ENCODE measurements at places on chromosomes 5 and 9.

DNA sequence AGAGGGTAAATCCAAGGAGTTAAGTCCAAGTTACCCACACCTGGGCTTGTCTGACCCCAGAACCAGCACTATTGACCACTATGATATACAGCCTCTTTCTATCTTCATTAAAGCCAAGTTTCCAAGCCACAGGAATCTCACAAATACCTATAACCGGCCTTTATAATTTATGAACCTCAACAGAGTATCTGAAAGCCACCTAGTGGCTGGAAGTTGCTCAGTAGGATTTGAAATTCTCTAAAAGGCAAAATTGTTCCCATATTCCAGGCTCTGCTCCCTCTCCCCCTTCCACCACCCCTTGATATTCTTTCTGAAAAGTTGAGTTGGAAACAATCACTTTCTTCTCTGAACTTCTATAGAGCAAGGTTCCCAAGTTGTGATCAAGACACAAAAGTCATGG is 106.4 kb upstream of the GPR151 start:
- no peak for DNase-seq

DNA sequence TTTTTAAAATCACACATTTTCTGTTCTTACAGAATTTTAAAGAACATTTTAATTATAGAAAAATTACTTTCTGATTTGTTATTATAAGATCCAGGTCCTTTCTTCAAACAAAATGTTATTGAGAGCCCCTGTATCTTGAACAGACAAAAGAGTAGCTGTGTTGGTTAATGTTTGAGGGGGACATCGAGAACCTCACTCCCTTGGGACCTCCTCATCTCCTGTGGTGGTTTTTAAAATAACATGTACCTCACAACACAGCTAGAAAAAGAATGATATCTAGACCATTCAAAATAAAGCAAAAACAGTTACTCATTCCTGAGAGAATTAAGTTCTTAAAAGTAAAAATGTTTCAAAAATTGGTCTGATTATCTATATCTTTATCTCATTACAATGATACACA is 54.7 kb downstream of the VCAN start:
- DNase-seq, result no peak

DNA sequence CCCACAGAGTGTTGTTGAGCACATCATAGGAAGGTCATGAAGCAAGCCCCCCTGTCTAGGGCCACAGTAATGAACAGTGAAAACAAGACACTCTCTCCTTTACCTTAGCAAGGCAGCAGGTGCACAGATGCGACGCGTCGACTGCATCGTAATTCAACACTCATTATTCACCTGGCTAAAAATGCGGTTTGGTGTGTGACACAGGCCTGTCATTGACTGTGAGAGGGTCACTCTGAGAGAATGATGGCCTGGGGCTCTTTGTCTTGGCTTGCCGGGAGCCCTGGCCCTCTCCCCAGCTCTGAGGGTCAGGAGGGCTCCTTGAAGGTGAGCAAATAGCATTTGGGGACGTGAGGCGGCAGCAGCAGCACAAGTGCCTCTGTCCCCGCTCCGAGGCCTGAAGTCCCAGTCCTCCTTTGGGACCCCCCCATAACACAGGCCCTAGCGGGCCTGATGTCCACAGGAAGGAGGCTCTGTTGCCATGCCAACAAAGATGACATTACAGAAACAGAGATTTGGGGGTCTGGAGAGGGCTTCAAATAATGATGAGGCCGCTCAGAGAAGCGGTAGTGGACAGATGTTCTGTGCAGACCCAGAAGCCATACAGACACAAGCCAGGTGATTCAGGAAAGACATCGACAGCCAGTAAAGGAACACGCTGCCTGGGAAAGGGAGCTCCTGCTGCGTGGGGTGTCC is 46.7 kb downstream of the SHB start:
- DNase-seq, result no peak

DNA sequence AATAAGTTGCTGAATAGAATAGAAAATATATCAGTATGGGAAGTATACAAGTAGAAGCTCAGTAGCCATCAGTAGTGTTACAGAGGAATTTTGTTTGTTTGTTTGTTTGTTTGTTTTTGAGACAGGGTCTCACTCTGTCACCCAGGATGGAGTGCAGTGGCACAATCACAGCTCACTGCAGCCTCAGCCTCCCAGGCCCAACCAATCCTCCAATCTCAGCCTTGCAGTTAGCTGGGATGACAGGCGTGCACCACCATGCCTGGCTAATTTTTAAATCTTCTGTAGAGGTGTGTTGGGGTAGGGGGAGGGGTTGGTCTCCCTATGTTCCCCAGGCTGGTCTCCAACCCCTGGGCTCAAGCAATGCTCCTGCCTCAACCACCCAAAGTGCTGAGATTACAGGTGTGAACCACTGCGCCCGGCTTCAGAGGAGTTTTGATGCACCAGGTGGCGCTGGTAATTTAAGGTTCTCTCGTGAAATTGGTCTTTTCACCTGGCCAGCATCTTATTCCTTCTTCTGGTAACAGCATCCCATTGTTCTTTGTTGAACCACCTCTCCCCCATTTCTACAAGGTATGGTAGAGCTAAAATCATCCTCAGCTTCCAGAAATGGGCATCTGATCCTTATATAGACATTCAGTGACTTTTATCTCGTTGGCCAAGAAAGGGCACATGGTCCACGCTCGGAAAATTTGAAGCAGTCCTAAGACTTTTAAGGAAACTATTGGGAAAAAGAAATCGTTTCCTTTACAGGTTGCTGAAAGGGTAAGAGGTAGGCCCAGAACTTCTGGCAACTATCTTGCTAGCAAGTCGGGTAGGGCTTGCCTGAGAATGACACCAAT is 157.1 kb downstream of the ARRDC3 start:
- peak; percentile 15 for DNase-seq

- DNase-seq, result no peak
Measured at GRCh38 chr5:13731121-13731628, 213.3 kb downstream of the DNAH5 start.

- no peak for DNase-seq
Measured at GRCh38 chr5:112823656-112824055, 37.4 kb upstream of the SRP19 start.

- no peak for DNase-seq
Measured at GRCh38 chr5:53469946-53470687, 10.3 kb upstream of the FST start.

GRCh38 chr9:20513126-20513913 is 109.0 kb downstream of the MLLT3 start:
- no peak for DNase-seq

- DNase-seq, result no peak
Measured at GRCh38 chr9:14538526-14538925, 154.7 kb downstream of the ZDHHC21 start.

GRCh38 chr9:23746317-23746716 is 79.7 kb downstream of the ELAVL2 start:
- no peak for DNase-seq

- DNase-seq, result no peak
Measured at GRCh38 chr9:98609646-98610045, 99.1 kb downstream of the GABBR2 start.

GRCh38 chr5:159262472-159262858 is 625 bp upstream of the UBLCP1 start:
- no peak for DNase-seq

DNA sequence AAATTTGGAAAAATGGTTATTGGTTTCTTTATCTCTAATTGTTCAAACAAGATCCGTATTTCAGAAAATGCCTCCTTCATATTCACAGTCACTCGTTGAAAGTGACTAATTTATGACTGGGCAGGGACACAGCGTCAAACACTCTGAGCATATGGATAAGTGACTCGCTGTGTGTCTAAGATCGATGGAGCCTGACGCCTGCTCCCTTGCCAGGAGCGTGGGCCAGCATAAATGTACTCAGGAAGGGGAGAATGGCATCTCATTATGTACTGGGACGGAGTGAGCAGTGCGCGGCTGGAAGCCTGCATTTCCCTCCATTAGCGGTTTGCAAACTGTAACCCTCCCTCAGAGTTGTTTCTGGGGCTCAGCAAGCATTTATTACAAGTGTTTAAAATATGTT is 79.8 kb upstream of the CAST start:
- peak; percentile 38 for DNase-seq

- no peak for DNase-seq
Measured at GRCh38 chr5:31192442-31192841, 1.0 kb upstream of the CDH6 start.

DNA sequence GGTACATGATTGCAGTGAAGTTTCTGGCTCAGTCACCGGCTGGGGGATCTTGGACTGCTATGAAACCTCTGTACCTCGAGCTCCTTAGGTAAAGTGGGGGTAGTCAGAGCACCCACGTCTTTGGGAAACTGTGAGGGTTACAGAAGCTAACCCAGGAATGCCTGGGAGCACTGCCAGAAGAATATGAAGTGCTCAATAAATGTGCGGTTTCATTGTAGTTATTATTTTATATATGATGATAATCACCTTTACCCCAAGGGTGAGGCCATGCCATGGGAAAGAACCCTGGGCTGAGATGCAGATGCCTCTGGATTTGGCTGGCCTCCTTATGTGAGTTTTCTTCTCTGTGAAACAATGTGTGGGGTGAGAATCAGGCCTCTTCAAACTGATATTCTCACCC is 3.7 kb downstream of the NPR3 start:
- no peak for DNase-seq

- DNase-seq, result no peak
Measured at GRCh38 chr5:78634634-78635033, 13.9 kb downstream of the LHFPL2 start.

GRCh38 chr5:14753292-14753691 is 88.8 kb downstream of the OTULIN start:
- DNase-seq, result no peak

DNA sequence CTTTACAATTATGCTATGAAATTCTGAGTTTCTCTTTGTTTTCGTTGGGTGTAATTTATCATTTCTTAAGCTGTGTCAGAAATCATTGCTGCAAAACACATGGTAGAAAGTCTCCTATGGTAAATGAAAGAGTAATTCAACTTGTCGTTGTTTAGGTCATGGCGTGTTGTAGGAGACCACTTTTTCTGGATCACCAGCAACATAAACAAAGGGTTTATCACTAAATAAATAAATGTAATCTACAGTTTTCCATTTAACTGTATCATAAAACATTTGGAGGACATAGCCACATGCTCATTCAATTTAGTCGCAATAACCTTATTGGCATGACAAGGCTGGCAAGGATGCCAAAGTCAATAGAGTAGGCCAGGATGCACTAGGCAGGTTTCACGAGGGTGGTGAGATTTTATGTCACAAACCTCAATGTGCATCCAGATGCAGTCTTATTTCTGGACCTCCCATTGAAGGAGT is 154.4 kb upstream of the ERCC6L2 start:
- no peak for DNase-seq

- DNase-seq, result no peak
Measured at GRCh38 chr9:91723420-91724067, 226.5 kb downstream of the ROR2 start.

GRCh38 chr9:89066835-89067234 is 75.6 kb downstream of the S1PR3 start:
- DNase-seq, result no peak

DNA sequence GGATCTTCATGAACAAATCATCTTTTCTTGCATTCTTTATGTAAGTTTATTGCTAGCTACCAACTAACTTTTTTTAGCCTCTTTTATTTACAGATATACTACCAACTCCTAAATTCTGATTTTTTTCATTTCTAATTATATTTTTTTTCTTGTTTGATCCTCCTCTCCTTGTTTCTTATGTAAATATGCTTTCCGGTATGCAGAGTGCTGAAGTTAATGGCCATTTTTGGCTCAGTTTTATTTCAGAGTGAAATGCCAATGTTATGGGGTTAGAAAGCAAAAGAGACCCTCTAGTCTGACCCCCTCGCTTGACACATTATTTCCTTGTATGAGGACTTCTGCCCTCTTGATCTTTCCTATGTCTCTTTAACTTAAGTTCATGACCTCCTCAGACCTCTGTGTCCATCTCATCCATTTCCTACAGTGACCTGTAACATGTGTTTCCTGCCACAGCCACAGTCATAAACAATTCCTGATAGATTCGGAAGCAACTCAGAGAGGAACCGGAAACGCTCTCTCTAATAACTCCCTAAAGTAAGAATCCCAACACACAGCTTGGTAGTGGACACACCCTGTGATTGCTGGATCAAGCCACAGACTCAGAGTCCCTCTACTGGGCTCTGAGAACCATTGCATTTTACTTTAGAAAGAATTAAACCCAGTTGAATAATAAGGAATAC is 42.9 kb upstream of the AFAP1L1 start:
- no peak for DNase-seq

Data from NCI-H187 (cell line).